Astrocyte of the cerebellum (primary cell): ENCODE measurements at places on chromosomes 16 and 17.
A peak's percentile ranks its signal among the peaks of the same experiment; 100 is the strongest.

- peak; percentile 2 for DNase-seq
Observed at GRCh38 chr16:6193718-6194117, 1096.1 kb upstream of the EEF2KMT start.

GRCh38 chr17:76063875-76064546 is 8.3 kb downstream of the SRP68 start:
- DNase-seq, result no peak

DNA sequence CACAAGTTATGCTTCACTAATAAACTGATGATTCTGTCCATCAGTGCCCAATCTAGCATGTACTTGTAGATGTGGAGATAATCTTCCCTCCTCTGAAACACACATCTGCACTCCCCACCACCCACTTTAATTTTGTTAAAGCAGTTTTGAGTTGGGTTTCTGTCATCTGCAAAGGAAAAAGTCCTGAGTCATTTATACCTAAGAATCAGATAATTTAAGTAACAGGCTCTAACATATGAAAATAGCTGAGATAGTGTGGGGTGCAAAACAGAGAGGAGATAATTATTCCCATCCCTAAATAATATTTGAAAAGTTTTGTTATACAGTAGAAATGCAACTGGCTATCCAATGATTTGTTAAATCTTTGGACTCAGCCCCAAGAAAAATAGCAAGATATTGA is 67.7 kb upstream of the ALOX12 start:
- DNase-seq, result no peak

GRCh38 chr17:13575922-13576419 is 25.8 kb downstream of the HS3ST3A1 start:
- peak; percentile 39 for DNase-seq

GRCh38 chr17:37608351-37609169 is 658 bp downstream of the SYNRG start:
- DNase-seq, result no peak

DNA sequence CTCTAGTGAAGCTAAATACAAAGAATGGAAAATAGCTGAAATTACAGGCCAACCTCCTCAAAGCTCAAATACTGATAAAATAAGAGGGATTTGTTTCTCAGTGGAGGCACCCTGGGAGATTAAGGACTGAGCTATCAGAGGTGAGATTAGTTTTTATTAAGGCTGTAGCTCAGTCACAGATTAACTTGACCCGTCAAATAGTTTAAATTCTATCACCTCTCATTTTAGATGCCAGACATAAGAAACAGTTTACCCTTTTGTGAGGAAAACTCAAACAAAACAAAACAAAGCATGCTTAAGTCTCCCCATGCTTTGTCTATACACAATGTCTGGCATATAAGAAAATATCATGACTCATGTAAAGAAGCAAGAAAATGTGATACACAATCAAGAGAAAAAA is 208.3 kb upstream of the PMFBP1 start:
- no peak for DNase-seq

DNA sequence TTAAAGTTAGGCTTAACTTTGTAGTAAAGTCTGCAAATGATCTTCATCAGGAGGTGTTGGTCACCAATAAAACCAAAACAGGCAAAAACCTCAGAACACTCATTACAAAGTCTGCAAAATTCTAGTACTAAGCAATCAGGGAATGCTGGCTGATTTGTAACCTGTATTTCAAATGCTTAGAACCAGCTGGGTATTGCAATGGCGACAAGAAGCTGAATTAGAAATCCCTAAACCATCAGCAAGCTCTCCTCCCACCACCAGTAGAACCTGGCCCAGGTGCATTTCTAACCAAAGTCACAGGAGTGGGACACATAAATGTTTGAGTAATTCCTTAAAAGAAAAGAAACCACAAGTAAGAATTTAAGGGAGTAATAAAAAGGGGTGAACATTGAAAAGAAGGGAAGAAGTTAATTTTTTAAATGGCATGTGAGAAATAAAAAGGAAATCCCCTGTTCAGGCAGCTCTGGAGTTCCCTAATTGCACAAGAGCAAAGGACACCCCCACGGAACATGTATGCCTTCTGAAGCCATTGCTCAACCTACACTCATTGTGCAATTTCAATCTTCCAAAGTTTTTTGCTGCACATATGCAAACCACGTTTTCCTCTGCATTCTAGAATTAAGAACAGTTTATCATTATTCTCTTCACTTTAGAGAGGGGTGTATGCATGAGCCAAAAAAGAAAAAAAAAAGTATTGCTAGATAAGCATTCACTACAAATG is 102.9 kb downstream of the HIC1 start:
- DNase-seq, result no peak

DNA sequence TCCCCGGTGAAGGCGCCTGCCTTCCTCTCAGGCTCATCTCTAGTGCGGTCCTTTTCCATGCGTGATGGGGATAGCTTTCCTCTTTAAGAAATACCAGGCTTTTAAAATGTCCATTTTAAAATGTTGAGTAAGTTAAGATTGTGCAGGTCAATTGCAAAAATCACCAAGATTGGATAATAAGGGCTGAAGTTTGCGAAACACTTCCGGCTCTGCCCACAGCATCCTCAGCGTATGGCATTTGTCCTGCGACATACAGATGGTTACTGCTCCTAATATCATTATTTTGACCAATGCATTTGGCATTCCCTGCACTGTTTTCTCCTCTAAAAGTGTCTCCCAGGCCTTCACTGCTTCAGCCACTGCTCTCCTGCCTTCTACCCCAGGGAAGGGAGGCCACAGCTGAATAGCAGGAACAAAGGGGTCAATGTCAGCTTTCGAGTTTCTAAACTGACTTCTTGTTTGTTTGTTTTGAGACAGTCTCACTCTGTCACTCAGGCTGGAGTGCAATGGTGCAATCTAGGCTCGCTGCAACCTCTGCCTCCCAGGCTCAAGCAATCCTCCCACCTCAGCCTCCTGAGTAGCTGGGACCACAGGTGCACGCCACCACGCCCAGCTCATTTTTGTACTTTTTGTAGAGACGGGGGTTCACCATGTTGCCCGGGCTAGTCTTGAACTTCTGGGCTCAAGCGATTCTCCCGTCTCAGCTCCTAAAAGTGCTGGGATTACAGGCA is 91.9 kb downstream of the CRISPLD2 start:
- no peak for DNase-seq

- no peak for DNase-seq
Observed at GRCh38 chr16:11978080-11978479, 1.5 kb downstream of the SNX29 start.

GRCh38 chr16:21987498-21987897 is 13.4 kb downstream of the PDZD9 start:
- DNase-seq, result no peak

GRCh38 chr17:81518785-81519283 is 6.2 kb upstream of the ACTG1 start:
- DNase-seq, result no peak

DNA sequence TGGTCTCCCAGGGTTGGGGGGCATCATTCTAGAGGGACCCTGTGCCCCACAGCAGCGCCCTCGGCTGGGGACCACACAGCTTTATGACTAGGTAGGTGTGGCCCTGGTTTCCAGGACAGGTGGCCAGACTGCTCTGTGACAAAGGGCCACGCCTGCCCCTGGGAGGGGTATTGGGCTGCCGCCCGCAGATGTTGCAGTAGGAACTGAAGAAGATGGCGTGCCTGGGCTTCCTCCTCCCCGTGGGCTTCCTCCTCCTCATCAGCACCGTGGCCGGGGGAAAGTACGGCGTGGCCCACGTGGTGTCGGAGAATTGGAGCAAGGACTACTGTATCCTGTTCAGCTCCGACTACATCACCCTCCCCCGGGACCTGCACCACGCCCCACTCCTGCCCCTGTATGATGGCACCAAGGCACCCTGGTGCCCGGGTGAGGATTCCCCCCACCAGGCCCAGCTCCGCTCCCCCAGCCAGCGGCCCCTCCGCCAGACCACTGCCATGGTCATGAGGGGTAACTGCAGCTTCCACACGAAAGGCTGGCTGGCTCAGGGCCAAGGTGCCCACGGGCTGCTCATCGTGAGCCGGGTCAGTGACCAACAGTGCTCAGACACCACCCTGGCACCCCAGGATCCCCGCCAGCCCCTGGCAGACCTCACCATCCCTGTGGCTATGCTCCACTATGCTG is at the start of gene SPPL2C:
Gene SPPL2C, plus strand, starts transcription at position 187 of the 681 bp plus-strand sequence. Its CDS starts 26 bp downstream, at position 213.
- no peak for DNase-seq

DNA sequence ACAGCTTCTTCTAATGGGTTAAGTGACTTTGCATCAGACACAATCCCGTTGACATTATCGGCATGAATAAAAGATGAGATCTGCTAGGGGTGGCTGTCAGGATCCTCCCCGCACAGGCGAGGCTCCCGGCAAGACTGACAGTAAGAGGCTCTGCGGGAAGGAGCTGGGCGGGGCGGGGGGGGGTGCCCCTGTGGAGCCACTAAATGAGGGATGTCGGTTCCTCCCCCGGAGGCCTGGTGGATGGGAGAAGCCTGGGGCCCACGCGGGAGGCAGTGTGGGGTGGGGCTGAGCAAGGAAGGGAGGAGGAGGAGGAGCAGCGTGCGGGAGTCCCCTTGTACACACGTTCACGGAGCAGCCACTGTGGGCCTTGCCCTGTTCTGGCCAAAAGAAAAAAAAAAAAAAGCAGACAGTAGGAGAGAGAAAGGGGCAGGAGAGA is 190.9 kb upstream of the GSE1 start:
- DNase-seq, result no peak

DNA sequence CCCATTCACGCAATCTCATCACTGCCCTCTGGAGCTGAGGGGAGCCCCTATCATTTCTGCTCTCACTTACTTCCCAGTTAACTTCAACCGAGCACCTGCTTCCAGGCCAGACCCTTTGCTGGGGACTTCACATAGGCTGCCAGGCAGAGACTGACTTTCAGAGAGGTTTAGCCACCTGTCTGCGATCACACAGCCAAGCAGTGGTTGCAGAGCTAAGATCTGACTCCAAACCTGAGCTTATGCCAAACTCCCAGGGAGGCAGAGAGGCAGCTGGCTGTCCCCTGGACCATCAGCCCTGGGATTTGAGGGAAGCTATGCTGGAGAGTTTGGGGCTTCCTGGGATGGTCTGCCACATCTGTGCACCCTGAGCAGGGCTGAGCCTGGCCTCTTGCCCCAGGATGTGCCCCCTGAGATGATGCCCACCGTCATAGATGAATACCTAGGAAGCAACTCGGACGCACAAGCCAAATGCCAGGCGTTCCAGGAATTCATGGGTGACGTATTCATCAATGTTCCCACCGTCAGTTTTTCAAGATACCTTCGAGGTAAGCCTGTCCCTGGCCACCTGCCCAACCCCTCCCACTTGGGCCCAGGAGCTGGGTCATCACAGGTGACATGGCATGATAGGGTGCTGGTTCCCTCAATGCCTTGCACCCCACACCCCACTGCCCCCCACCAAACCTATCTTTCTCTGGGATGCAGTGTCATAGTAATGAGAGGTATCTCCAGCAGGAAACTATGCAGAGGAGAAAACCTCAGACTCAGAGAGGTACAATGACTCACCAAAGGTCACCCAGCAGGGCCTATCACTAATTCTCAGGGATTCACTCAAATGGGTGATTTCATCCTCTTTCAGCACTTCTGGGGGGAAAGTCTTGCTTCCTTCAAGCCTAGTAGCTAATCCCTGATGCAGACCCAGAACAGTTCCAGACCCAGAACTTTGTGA is 10.0 kb downstream of the CES3 start:
- DNase-seq, result no peak

- DNase-seq, result no peak
Observed at GRCh38 chr17:4178651-4179050, 35.7 kb downstream of the CYB5D2 start.

- no peak for DNase-seq
Observed at GRCh38 chr17:66417300-66417719, 114.9 kb downstream of the PRKCA start.

- no peak for DNase-seq
Observed at GRCh38 chr17:80880648-80880985, 111.0 kb upstream of the CHMP6 start.

DNA sequence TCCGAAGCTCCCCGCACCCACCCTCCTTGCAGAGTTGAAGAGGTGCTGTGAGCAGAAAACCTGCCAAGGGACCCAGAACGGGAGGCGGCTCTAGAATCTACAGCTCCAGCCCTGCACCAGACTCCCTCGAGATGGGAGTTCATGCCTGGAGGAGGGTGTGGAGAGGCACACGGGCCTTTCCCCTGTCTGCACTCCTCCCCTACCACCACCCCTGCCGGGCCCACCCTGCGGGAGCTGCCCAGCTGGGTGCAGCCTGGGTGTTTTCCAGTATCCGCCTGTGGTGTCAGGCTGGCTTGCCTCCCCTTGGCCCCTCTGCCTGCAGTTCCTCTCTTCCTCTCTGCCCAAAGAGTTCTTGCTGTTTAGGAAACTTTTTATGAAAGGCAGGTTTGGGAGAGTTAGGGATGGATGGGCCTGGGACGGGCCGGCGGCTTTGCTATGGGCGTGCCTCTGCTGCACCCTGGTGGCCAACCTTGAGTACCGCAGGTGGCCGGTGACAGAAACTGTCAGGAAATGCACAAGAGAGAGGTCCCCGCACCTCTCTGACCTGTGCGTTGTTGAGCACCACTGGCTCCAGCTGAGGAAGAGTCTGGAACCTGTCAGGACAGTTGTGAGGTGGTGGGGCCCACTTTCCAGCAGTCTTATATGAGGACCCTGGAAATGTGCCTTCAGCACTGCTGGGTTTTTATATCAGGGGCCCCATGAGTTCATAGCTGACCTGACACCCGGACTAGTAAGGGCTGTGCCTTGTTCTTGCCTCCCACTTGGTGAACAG is 354.1 kb downstream of the SEC14L1 start:
- peak; percentile 44 for DNase-seq

DNA sequence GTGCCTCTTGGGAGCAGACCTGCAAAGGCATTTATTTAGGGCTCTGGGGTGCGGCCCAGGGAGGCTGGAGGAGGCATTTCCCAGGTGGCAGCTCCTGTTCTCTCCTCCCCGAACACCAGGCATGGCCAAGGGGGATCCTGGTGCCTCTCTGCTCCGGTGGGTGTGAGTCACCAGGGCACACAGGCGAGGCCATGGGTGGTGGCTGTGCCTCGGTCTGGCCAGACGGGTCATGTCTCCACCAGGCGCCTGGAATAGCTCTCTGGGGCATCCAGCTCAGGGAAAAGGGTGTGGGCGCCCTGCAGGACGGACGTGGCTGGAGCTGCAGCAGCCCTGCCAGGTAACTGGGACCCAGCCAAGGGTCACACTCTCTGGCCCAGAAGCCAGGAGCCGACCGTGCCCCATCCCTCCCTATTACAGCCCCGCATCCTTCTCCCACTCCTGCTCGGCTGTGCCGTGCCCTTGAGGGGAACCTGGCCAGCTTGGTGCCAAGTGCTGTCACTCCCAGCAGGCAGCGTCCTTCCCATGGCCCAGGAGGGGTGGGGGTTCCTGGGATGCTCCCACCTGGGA is 25.8 kb downstream of the SOX8 start:
- no peak for DNase-seq

DNA sequence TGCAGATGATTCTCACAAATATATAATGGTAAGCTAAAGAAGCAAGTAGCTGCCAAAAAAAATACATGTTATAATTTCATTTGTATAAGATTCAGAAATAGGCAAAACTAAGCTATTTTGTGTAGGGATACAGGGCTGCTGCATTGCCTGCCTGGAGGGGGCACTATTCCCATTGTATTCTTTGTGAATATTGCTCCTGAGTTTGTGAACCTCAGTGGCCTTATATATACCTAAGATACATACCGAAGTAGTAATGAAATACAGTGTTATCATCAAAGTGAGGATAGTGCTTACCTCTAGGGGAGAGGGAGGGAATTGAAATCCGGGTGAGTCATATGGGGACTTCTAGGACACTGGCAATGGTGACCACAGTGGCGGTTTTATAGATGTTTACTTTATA is 53.5 kb downstream of the C17orf58 start:
- no peak for DNase-seq

GRCh38 chr16:53034306-53034705 is 18.4 kb downstream of the CHD9NB start:
- no peak for DNase-seq

- no peak for DNase-seq
Observed at GRCh38 chr17:62581764-62582163, 45.7 kb upstream of the MRC2 start.
